T-helper 22 cell (primary cell): ENCODE measurements at places on chromosomes 1 and 21.

- DNase-seq: no peak
Observed at GRCh38 chr1:193338194-193338593, 151.8 kb upstream of the B3GALT2 start.

DNA sequence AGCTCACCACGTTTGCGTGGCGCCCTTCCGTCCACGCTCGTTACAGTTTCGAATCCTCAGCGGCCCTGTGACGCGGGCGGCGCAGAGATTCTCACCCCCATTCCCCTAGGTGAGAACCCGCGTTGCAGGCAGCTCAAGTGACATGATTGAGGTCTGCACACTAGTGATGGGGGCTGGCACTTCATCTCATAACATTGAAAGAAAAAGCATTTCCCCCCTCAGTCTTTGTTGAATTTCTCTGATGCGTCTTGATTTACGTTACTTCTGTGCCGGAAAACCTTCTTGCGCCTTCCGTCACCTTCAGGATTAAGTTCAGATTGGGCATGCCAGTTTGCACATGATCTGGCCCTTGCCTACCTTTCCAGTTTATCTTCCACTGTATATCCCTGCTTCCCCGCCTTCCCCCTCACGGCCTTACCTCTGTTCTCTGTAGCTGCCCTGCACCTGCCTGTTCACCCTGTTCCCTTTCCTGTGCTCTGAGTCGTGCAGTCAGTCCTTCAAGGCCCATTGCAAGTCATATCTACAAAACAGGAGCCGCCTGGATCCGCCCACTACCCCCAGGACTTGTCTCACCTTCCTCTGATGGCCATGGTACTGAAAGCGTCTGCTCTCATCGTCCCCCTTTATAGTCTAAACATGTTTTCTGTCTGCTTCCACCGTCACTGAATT lies 1.1 kb downstream of the CTPS1 start:
- no peak for DNase-seq

- no peak for DNase-seq
Observed at GRCh38 chr1:225657462-225657989, 4.6 kb upstream of the ENAH start.

- DNase-seq: no peak
Observed at GRCh38 chr1:58971629-58972140, 187.8 kb upstream of the JUN start.

DNA sequence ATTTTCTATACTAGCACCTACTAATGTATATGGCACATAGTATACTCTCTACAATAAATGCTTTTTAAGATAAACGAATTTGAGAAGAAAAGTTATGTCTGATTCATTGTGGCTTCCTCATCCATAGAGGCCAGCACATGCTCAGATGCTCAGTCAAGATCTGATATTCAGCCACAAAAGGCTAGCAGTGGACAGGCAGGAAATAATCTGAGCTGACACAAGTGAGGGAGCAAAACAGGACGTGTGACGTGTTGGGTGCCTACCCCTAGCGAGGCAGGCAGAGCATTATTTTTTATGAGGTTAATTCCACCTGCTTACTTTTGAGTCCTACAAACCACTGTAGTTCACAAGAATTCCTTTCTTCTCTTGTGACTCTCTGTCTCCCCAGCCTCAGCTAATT lies 550.9 kb downstream of the SMYD3 start:
- peak; percentile 21 for DNase-seq

DNA sequence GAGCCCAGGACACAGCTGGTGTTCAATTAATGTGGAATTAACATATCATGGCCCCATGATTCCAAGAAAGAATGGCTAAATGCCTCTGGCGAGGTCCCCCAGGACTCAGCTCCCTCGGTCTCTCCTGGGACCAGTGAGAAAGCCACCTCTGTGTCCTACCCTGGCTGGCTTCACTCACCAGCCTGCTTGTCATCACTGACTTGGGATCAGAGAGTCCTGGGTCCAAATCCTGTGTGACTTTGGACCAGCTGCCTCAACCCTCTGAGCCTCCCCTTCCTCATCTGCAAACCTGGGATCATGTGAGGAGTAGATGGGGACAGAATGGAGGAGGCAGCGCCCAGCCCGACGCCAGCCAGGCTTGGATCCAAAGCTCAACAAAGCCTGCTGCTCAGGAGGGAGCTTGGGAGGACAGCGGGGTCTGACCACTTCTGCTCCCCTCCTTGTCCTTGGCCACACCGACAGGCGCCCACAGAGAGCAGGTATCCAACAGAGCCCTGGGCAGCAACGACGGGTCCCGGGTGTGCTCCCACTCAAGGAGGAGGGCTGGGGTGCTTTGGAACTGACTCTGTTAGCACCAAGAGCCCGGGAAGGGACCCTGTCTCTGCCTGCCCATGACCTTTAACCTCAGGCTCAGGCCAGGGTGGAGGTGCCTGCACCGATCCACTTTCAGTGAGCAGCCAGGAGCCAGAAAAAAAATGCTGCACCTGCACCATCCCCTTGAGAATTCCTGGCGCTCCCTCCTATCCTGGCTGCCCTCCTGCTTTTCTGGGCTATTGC lies 3.2 kb downstream of the SH2D5 start:
- DNase-seq: no peak

GRCh38 chr21:38671773-38672172 lies 134.0 kb upstream of the ETS2 start:
- no peak for DNase-seq

- DNase-seq: no peak
Observed at GRCh38 chr1:215900684-215901083, 333.6 kb downstream of the KCTD3 start.
